Sigmoid colon (tissue), 7 donors: ENCODE measurements at places on chromosomes 11 and 22. TPM values are rescaled to one million over a fixed set of nuclear protein-coding genes. Genes with fewer than 3 reads are reported as not detected.

GRCh38 chr22:32571761-32572160 lies 97.2 kb downstream of the FBXO7 start:
- H3K27ac ChIP-seq, result no peak overlapping the region
- H3K36me3 ChIP-seq, result no peaks in the 10 kb centered on the region
- H3K27me3 ChIP-seq, result no peaks in the 10 kb centered on the region
- no peaks in the 10 kb centered on the region for H3K4me1 ChIP-seq

GRCh38 chr22:28627791-28628190 lies 51.8 kb downstream of the TTC28 start:
- H3K4me1 ChIP-seq, result no peaks in the 10 kb centered on the region
- H3K36me3 ChIP-seq, result no peaks in the 10 kb centered on the region
- H3K27ac ChIP-seq, result no peak overlapping the region
- DNase-seq, result no peak
- no peaks in the 10 kb centered on the region for H3K27me3 ChIP-seq

DNA sequence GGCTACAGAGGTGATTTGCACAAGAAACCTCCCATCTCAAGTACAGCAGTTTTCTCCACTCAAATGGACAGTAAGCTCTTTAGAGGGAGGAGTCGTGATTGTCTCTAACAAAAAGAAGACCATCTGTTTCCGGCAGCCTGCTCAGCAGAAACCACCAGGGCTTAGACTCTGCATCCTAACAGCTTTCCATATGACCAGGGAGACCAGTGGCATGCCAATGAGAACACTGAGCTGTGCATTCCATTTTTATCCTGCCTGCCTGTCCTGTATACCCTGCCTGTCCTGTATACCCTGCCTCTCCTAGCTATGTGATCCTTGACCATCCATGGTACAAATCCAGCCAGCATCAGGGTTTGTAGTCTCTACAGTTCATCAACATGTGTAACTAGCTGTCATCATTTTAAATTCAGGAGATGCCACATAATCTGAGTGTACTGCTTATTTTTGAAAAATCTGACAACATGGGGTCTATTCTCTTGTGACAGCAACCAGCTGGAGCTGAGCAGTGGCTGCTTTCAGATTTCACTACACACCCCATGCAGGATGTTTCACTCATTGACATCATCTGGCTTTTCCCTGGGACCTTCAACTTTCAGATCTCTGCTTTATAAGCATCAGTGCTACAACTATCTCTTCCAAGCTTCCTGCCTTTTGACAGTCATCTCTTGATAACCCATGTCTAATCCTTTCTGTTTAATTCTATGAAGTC lies 50.5 kb upstream of the POU2AF2 start:
- no peaks in the 10 kb centered on the region for H3K36me3 ChIP-seq
- no peaks in the 10 kb centered on the region for H3K4me1 ChIP-seq
- no peaks in the 10 kb centered on the region for H3K27me3 ChIP-seq
- DNase-seq, result no peak

- H3K36me3 ChIP-seq, result no peaks in the 10 kb centered on the region
- peak overlapping the region; percentile 99 for H3K27ac ChIP-seq
- no peaks in the 10 kb centered on the region for H3K27me3 ChIP-seq
- peak overlapping the region; percentile 86 for H3K4me3 ChIP-seq
- H3K4me1 ChIP-seq, result peaks cover 47% of the 10 kb centered on the region
These were observed 3.9 kb upstream of the BCL9L start for GRCh38 chr11:118929501-118930093.

CYB5R3 gene
- 71.5 TPM for total RNA-seq

GRCh38 chr11:91435694-91436395 lies 788.8 kb upstream of the FAT3 start:
- H3K4me3 ChIP-seq, result no peak overlapping the region
- no peak overlapping the region for H3K27ac ChIP-seq
- no peaks in the 10 kb centered on the region for H3K27me3 ChIP-seq
- no peaks in the 10 kb centered on the region for H3K4me1 ChIP-seq
- H3K36me3 ChIP-seq, result no peaks in the 10 kb centered on the region

GRCh38 chr11:130635937-130636630 lies 187.6 kb downstream of the ADAMTS15 start:
- DNase-seq, result no peak
- peak overlapping the region; percentile 60 for H3K27ac ChIP-seq
- H3K4me3 ChIP-seq, result no peak overlapping the region
- peaks cover 48% of the 10 kb centered on the region for H3K4me1 ChIP-seq

DNA sequence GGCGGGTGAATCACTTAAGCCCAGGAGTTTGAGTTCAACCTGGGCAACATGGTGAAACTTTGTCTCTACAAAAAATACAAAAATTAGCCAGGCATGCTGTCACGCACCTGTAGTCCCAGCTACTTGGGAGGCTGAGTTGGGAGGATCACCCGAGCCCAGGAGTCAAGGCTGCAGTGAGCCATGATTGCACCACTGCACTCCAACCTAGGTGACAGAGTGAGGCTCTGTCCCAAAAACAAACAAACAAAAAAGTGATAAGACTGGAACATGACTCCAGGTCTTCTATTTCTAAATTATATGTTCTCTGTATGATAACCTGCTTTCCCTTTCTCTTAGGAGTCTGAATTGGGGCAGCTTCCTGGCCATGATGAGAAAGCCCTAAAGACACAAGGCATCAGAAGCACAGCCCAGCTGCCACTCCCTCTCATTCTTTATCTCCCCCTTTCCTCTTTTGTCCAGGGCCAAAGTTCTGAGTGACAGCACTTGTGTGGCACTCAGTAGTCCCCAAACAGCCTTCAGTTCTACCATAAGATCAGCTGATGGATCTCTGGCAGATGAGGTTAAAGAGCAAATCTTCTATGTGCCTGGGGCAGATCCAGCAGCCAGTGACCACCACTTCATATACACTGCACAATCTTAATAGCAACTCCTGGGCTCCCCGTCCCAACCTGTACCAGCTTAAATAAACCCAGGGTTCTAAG lies 136.0 kb downstream of the C11orf58 start:
- H3K36me3 ChIP-seq, result no peaks in the 10 kb centered on the region
- peaks cover 8% of the 10 kb centered on the region for H3K4me1 ChIP-seq
- DNase-seq, result no peak
- no peak overlapping the region for H3K4me3 ChIP-seq
- H3K27me3 ChIP-seq, result no peaks in the 10 kb centered on the region

DNA sequence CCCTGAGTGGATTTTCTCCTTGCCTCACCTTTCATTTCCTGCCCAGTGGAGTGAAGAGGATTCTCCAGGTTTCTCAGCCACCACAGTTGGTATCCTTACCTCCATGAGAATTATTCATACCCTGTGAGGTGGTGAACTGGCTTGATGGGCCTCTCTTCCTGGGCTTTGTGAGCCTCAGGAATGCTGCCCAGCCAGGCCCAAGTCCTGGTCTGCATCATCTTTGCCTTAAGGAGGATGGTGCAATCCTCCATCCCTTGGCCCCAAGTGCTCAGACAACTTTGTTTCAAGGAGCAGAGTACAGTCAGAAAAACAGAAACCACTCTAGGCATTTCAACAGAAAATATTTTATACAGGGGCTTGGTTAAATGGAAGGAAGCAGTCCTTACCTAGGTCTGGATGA lies 114.2 kb upstream of the CADM1 start:
- no peak overlapping the region for H3K4me3 ChIP-seq
- no peaks in the 10 kb centered on the region for H3K36me3 ChIP-seq
- no peaks in the 10 kb centered on the region for H3K27me3 ChIP-seq
- no peak for DNase-seq
- H3K27ac ChIP-seq, result no peak overlapping the region

DNA sequence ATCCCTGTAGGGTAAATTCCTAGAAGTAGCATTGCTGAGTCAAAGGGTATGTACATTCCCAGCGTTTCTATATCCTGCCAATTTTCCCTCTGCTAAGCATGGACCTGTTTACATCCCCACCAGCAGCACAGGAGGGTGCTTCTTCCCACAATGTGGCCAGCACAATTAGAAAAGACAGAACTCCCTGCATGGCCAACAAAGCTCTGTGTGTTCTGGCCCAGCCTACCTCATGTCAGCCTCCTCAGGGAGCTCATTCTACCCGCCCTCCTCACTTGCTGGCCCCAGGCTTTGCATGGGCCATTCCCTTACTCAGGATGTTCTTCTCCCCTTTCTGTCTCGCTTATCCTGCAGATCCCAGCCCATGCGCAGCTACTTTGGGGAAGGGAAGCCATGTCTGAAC lies 186.1 kb downstream of the DSCAML1 start:
- no peaks in the 10 kb centered on the region for H3K36me3 ChIP-seq
- H3K27ac ChIP-seq, result no peak overlapping the region
- no peaks in the 10 kb centered on the region for H3K27me3 ChIP-seq
- no peaks in the 10 kb centered on the region for H3K4me1 ChIP-seq
- H3K4me3 ChIP-seq, result no peak overlapping the region
- DNase-seq, result peak; percentile 35

PUS3 gene
- total RNA-seq, result 12.8 TPM

DNA sequence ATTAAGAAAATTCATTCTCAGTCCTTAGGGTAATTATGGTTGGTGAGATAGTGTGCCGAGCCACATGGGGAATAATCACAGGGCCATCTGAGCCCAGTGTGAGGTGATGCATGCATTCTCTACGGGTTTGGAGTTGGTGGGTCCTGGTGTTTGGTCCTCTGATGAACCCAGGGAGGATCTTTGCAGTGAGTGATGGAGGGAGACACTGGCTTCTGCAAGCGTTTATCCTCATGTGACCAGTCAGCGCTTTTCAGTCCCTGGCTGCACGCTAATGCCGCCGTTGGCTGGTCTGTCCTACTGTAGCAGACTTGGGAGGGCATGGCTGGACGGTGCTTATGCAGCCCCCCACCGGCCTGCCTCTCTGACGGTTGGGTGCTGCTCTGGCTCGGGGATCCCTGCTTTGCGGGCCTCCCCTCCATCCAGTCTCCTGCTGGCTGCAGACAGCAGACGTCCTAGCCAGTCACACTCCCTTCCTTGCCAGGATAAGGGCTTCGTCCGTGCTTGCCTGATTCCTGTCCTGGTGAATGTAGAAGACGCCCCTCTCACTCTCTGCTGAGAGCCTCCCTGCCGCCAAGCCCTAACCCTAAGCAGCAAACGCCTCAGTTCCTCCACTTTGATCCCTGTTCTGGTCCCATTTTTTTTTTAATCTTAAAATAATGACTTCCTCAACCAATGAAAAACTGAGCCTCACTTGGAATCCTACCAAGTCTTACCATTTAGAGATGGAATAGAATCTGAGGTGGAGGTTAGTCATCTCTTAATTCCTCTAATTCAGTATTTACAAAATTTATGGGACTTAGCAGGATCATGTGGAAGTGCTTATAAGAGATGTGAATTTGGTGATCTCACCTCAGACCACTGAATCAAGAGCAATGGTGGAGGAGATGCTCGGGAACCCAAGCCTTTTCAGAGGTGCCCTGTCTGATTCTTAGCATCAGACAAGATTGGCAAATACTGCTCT lies 143.7 kb upstream of the SORL1-AS1 start:
- H3K27me3 ChIP-seq, result no peaks in the 10 kb centered on the region
- peak overlapping the region; percentile 59 for H3K27ac ChIP-seq
- H3K4me3 ChIP-seq, result no peak overlapping the region

DNA sequence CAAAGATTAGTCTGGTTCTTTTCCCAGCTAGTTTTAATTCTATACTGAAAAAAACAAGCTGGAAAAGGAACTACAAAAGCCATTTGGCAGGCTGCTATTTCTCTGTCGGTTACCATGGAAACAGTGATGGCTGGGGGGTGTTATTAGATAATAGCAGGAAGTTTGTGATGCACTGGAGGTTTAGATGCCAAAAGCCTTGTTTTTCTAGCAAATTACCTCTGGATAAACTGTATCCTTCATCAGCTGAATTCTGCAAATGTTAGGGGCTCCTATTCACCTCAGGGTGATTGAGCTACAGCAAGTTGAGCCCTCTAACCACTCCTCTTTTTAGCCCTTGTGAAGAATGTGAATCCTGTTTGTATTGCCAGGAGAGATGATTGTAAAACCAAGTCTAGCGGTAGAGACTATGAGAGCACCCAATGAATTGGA lies 25.2 kb downstream of the ALKBH3 start:
- H3K27me3 ChIP-seq, result no peaks in the 10 kb centered on the region
- no peak for DNase-seq
- H3K36me3 ChIP-seq, result peaks cover 8% of the 10 kb centered on the region
- H3K27ac ChIP-seq, result peak overlapping the region; percentile 3

DNA sequence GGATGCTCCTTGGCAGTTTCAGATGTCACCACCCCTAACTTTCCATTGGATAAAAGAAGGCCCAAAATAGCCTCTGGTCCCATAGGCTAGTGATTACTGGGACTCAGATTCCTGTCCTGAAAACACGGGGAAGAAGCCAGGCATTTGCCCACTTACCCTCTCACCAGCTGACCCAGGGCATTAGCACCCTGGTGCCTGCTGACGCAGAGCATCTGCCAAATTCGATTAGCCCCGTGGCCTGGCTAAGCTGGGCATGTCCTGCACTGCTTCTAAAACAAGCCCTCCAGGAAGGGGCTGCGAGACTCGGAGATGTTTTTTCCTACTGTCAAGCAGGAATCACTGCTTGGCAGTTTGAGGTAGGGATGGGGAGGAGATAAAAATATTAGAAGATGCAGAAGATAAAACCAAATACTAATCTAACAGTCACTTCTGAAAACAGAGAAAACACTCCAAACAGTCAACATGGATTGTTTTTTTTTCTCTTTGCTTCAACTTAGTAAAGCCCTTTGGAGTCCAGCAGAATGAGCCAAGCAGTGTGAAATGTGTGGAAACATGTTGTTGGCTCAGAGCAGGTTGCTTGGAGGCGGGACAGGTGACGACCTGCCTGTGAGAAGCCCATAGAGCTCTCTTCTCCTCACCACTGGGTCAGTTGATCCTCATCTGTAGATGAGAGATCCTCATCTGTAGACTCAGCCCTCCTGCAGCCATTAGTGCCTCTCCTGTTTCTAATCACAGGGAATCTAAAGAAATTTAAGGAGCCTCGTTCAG lies 54.0 kb downstream of the BDNF start:
- H3K36me3 ChIP-seq, result no peaks in the 10 kb centered on the region
- no peak overlapping the region for H3K27ac ChIP-seq
- no peak overlapping the region for H3K4me3 ChIP-seq
- H3K27me3 ChIP-seq, result no peaks in the 10 kb centered on the region
- no peaks in the 10 kb centered on the region for H3K4me1 ChIP-seq

OR8D4 gene
- total RNA-seq, result not detected

DNA sequence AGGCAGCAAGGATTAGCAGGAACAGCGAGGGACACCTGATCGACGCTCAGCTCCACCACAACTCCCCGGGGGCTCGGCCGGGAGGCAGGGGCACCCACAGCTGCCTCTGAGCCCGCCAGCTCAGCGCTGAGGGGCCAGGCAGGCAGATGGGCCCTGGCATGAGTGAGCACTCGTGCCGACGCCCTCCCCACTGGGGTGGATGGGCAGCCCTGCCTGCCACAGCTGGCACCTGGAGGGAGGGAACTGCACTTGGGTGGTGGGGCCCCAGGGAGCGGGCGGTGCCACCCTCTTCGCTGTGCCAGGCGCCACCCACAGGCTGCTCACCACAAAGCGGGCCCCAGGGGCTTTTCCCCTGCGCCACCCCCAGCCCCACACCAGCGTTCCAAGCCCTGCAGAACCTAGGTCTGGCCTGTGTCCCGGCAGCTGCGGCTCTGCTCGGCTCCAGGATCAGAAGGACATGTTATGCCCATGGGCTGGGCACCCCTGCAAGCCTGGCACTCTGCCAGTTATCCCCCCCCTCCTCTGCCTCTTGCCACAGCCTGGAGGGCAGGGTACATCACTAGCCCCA lies 28.8 kb downstream of the WNT7B start:
- H3K4me1 ChIP-seq, result no peaks in the 10 kb centered on the region
- peaks cover 8% of the 10 kb centered on the region for H3K27me3 ChIP-seq
- H3K27ac ChIP-seq, result no peak overlapping the region
- no peaks in the 10 kb centered on the region for H3K36me3 ChIP-seq

GRCh38 chr11:15495462-15495861 lies 380.7 kb downstream of the INSC start:
- no peaks in the 10 kb centered on the region for H3K27me3 ChIP-seq
- no peak overlapping the region for H3K27ac ChIP-seq
- no peaks in the 10 kb centered on the region for H3K36me3 ChIP-seq
- H3K4me1 ChIP-seq, result no peaks in the 10 kb centered on the region

GRCh38 chr11:95918720-95919119 lies 5.2 kb downstream of the MTMR2 start:
- H3K36me3 ChIP-seq, result no peaks in the 10 kb centered on the region
- H3K4me3 ChIP-seq, result no peak overlapping the region
- no peak for DNase-seq
- no peaks in the 10 kb centered on the region for H3K27me3 ChIP-seq
- no peaks in the 10 kb centered on the region for H3K4me1 ChIP-seq
